Germinal center (tissue), 1 donor: ENCODE measurements at places on chromosomes 13 and 19.

- DNase-seq = no peak
These were observed 6.4 kb downstream of the PNMA8C start for GRCh38 chr19:46422344-46422743.

- DNase-seq = peak; percentile 97
These were observed 843 bp upstream of the TDRD3 start for GRCh38 chr13:60395971-60396782.

- no peak for DNase-seq
These were observed 15.1 kb downstream of the ZNRF4 start for GRCh38 chr19:5470264-5470671.

DNA sequence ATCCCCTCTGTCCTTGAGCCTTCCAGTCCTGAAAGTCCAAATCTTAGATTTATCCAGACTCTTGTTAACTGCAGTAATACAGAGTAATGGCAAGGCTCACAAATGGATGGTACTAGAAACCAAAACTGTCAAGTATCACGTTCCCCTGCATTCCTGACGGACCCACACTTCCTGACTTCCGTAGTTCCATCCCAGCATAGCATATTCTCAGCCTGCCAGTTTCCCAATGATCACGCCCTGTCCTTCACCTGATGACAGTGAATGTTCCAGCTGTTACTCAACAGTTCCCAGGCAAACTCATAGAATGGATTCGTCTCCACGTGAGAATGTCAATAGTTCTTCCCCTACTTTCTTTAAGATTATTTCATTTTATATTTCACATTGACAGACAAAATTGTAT lies 33.6 kb downstream of the SLC7A1 start:
- DNase-seq = no peak

- no peak for DNase-seq
These were observed 7.0 kb downstream of the POU4F1 start for GRCh38 chr13:78596399-78596735.

DNA sequence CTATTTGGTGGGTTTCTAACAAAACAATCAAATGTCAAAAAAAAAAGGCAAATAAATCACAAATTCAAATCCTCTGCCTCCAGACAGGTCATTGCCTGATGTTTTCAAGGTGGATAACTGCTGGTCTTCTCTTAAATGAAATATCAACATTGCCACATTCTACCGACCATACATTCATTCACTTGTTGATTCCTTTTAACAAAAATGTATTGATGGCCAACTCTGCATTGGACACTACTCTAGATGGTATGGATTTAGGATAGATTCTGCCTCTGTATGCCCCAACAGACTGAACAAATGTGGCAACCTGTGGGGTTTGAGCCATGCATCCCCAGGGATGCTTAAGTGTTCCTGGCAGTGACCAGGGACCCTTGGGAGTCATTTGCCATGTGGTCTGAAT lies 87.6 kb upstream of the STK24 start:
- no peak for DNase-seq

GRCh38 chr13:112876305-112877000 lies 92.6 kb upstream of the MCF2L start:
- DNase-seq = no peak

DNA sequence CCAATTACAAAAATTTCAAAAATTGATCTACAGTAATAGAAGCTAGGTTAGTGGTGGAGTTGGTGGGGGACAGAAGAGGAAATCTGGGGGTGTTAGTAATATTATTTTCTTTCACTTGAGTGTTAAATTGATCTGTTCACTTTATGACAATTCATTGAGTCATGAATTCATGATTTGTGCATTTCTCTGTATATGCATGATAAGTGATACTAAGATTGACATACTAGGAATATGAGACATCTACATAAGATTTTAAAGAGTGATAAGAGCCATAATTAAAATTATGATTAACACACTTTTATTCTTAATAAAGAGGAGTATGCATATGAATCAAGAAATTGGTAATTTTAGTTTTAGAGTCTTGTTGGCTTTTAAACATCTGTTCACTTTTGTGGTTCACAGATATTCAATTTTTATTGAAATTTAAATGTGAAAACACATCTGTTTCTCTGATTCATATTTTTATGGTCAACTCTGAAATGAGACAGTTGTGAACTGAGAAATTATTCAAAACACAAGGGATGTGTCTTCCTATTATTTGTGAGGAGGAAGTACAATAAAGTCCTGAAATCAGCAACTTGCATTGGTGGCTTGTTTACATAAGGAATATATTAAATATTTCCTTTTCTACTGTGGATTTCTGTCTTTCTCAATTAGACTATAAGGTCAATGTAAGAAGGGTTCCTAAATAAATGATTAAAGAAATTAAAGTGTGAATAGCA lies 196.5 kb downstream of the ITGBL1 start:
- no peak for DNase-seq

GRCh38 chr19:43774103-43774939 lies 6.5 kb downstream of the KCNN4 start:
- no peak for DNase-seq

- no peak for DNase-seq
These were observed 7.2 kb downstream of the IQCN start for GRCh38 chr19:18266771-18267686.

- no peak for DNase-seq
These were observed 155.5 kb downstream of the TNFSF13B start for GRCh38 chr13:108425056-108425455.
